ENCODE measurements at places on chromosomes 12 and 14.

- DNase-seq = no peak
These were observed 7.5 kb downstream of the EIF5 start for GRCh38 chr14:103341250-103342129.

- no peak for DNase-seq
These were observed 57.6 kb downstream of the PEBP1 start for GRCh38 chr12:118193477-118193876.

- DNase-seq = no peak
These were observed 843 bp upstream of the NUAK1 start for GRCh38 chr12:106139422-106140171.

- no peak for DNase-seq
These were observed 2.3 kb downstream of the AKAP5 start for GRCh38 chr14:64467566-64467965.

GRCh38 chr14:69620981-69621380 is 9.6 kb downstream of the SUSD6 start:
- DNase-seq = no peak

All from stimulated activated CD8-positive, alpha-beta memory T cell treated with anti-CD3 and anti-CD28 coated beads, Interleukin-4, amount 100 ng/mL, for 1 hour (primary cell).